ENCODE measurements at places on chromosomes 3 and 15.
A peak's percentile ranks its signal among the peaks of the same experiment; 100 is the strongest.

DNA sequence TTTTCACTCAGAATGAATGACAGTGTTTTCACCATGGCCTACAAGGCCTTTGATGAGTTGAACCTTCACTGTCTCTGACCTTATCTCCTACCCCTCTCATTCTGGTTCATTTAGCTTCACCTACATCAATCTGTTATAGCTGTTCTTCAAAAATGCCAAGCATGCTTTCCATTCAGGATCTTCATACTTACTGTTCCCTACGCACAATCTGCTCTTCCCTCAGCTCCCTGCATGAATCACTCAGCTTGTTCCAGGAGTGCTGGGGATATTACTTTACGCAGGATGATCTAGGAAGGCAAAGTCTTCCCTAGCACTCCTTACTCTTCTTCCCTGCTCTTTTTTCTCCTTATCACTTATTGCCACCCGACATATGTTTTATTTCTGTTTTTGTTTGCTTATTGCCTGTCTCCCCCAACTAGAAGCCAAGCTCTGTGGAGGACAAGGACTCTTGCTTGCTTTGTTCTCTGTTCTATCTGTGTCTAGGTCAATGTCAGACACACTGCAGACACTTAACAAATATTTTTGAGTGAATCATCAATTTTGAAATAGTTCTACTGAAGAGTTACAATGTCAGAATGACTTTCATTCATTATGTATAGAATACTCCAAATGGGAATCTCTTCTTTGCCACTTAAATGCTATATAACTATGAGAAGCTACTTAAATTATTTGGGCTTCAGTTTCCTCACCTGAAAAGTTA is 238.3 kb upstream of the FEZF2 start:
- no peak for DNase-seq

- DNase-seq: no peak
These were observed 3.7 kb upstream of the CCR2 start for GRCh38 chr3:46350262-46350565.

DNA sequence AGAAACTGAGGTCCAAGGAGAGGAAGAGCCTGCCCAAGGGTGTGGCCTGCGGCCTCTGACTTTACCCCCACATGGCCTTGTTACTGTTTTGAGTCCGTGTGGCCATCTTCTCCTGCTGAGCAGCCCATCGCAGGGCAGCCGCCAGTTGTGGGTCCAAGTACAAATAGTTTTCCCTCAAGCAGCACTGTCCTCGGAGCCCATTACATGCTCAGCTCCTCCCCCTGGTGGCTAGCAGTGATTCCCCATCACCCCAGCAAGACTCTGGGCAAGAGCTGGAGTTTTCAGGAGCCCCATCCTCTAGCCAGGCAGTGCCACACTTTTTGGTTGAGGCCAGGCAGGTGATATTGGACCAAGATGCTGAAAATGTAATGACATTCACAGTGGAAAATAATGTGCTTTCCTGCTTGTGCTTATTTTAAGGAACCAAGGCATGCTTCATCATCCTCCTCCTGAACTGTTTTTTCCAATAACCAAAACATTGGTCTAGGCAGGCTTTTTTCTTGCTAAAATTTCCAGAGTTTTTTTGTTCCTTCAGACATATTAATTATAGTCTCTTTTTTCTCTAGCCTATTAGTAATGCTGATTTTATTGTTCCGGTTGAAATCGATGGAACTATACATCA is 23.2 kb upstream of the VILL start:
- no peak for DNase-seq

DNA sequence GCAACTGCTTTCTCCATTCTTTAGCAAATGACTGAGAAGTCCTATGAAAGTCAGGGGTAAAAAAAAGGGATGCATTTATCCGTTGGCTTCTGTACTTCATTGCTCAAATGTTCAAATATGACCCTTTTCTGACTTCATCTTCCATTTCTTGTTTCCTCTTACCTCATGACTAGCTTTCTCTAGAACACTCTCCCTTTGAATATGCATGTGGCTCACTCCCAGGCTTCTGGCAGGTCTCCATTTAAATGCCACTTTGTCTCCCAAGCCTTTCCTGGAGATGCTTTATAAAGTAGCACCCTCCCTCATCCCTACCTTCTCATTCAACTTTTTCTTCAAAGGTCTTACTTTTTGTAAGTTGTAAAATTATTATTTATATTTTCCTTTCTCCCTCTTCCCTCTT is 781.8 kb downstream of the NAALADL2 start:
- DNase-seq: no peak

- no peak for DNase-seq
These were observed 290.8 kb downstream of the NLGN1 start for GRCh38 chr3:173688216-173688842.

DNA sequence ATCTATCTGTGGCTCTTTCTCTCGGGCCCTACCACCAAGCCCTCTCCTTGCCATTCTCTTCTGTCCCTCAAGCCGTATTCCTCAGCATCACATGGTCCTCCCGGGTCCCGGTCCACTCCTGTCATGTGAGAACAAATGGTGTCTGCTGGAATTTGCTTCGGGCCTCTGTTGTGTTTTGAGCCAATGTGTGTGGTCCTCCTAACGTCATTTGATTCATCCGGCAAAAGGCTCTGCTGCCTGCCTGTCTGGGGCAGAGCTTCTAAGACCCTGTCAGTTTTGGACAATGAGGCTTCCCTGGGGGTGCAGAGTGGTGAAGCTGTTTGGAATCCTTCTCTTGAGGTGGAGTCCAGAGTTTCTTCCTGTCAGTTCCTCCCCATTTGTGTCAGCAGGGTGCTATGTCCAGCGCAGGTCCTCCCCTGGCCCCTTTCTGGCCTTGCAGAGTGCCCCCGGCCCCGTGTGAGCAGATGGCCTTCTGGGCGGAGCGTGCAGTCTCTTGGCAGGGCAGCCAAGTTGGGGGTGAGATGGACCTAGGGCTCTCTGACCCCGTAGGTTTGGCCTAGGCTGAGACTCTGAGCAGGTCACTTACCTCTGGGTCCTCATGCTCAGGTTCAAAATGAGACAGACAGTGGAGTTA is 93.6 kb downstream of the APBA2 start:
- DNase-seq: no peak

GRCh38 chr3:46576879-46577278 is 10.8 kb upstream of the LRRC2 start:
- DNase-seq: no peak

- DNase-seq: no peak
These were observed 326.3 kb upstream of the ICE2 start for GRCh38 chr15:60804986-60805949.

GRCh38 chr3:181956122-181956521 is 244.4 kb downstream of the SOX2 start:
- no peak for DNase-seq

- DNase-seq: no peak
These were observed 50.8 kb downstream of the RAB11A start for GRCh38 chr15:65920121-65920520.

GRCh38 chr15:52645916-52646315 is 33.3 kb downstream of the ATOSA start:
- DNase-seq: no peak

DNA sequence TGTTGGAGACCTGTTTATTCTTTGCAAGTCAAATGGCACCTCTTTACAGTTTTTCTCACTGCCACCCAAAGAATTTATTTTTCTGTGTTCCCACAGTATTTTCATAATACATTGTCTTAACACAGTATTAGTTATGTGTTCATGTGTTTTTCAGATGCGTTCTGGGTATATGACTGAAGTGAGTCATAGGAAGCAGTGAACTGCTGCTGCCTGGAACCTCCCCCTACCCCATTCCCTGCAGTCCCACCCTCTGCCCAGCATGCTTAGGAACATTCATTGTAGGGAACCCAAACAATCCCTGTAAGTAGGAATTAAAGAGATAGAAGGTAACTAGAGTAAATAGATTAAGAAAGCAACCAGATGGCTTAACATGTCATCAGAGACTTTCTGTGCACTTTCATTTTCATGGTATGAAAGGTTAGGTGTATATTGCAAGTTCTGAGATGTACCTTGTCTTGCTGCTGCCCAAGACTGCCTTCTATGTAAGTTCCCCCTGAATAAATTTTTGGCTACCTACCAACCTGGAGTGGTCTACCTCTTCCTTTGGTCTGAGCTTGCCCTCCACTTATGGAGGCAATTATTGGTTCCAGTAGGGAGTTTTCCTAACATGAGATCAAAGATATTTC is 21.9 kb upstream of the SQOR start:
- DNase-seq: no peak

DNA sequence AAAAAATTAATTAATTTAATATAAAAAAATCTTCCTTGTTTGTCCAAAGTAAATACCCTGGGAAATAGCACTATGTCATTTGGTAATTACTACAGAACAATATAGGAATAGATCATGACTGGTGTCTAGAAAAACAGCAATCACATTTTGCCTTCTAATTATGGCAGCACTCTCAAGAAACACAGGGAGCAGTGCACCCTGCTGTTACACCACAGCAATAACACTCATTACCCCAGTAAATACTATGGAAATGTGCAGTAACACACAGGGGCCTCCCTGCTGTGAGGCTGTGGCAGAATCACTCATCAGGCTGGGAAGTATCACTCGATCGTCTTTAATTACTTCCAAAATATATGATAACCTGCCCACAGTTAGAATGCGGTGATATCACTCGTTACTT is 646.0 kb downstream of the TUSC7 start:
- peak; percentile 69 for DNase-seq

DNA sequence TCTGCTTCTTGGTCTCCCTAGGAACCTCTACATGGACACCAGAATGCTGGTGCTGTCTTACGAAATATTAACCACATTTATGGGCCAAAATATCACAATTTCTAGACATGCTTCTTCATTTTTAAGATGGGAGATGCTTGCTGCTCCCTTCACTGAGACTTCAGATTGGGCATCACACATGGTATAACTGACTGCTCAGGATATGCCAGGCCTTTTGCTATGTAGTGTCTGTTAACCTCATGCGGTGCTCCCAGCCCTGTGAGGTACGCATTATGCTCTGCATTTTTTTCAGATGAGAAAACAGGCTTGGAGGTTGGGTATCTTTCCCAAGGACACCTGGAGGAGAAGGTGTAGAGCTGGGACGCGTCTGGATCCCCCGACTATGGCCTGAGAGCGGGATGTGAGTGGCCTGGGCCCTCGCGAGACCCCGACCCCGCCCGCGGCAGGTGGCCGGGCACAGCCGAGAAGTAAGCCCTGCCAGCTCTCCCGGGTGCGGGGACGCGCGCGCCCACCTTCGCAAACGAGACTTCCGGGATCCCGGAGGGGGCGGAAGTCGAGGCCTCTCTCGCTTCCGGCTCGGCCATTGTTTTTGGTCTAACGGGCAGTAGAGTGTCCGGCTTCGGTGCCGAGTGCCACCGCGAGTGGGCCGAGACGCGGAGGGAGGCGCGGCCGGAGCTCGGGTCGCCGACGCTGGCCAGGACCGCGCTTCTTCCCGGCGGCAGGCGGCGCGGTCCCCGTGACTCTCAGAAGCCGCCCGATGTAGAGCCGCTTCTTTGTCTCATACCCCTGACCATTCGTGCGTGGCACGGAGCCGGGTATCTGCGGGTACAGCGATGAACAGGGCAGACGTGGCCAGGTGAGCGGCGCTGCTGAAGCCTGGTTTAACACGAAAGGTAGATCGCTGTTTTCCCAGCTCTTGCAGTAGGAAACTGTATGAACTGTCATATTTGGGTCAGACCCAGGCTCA is at the start of gene ZKSCAN7:
ZKSCAN7 (plus strand) TSS at position 568 of the 967 bp plus-strand sequence. CDS start 1,855 bp downstream, outside the sequence.
- no peak for DNase-seq

DNA sequence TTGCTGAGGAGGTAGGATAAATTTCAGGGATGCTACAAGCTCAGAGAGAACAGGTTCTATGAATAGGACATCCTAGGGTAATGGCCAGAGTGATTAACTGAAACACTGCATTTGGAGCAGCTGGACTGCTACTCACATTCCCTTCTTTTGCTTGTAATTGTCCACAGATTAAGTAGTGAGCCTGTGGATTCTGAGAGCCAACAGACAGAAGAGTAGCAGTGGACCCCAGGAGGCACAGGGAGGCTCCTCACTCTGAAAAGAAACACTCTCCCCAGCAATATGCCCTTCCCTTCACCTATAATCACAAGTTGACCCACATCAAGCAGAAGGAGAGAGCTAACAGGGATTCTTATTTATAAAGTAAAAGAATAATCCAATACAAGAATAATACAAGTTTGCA is 10.6 kb upstream of the RFX7 start:
- DNase-seq: no peak

Measured in NCI-H1694 treated with DMSO at 0.1 percent for 48 hours (cell line).